Kidney (tissue), 22 donors: ENCODE measurements at places on chromosomes 2 and 18. TPM values are rescaled to one million over a fixed set of nuclear protein-coding genes. Genes with fewer than 3 reads are reported as not detected.

GRCh38 chr2:15195813-15196212 lies 365.3 kb downstream of the NBAS start:
- no peaks in the 10 kb centered on the region for H3K27me3 ChIP-seq
- H3K27ac ChIP-seq: no peak overlapping the region
- H3K36me3 ChIP-seq: no peaks in the 10 kb centered on the region
- DNase-seq: no peak

GRCh38 chr18:64380117-64380516 lies 231.2 kb upstream of the LINC00305 start:
- no peak overlapping the region for H3K27ac ChIP-seq
- no peaks in the 10 kb centered on the region for H3K36me3 ChIP-seq
- H3K4me3 ChIP-seq: no peak overlapping the region

DNA sequence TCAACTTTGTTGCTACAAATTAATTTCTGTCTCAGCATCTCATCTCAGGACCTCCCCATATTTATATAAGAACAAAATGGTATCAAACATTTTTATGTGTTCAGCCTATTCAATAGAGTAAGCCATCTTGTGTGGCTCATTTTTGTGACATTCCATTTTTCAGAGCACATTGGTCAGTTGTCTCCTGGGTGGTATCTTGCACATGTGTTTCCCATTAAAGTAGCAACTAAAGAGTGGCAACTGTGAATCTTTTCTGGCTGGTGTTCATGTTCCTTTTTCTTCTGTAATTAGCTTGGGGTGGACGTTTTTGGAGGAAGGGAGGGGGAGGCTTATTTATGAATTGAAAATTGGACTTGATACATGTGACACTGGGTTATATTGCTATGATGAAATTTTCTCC lies 45.4 kb upstream of the EFEMP1 start:
- DNase-seq: no peak
- H3K4me1 ChIP-seq: no peaks in the 10 kb centered on the region
- H3K27ac ChIP-seq: no peak overlapping the region
- no peaks in the 10 kb centered on the region for H3K27me3 ChIP-seq
- no peaks in the 10 kb centered on the region for H3K36me3 ChIP-seq

GRCh38 chr2:57443973-57444521 lies 602.6 kb upstream of the VRK2 start:
- no peaks in the 10 kb centered on the region for H3K27me3 ChIP-seq
- H3K4me3 ChIP-seq: no peak overlapping the region
- DNase-seq: no peak

DNA sequence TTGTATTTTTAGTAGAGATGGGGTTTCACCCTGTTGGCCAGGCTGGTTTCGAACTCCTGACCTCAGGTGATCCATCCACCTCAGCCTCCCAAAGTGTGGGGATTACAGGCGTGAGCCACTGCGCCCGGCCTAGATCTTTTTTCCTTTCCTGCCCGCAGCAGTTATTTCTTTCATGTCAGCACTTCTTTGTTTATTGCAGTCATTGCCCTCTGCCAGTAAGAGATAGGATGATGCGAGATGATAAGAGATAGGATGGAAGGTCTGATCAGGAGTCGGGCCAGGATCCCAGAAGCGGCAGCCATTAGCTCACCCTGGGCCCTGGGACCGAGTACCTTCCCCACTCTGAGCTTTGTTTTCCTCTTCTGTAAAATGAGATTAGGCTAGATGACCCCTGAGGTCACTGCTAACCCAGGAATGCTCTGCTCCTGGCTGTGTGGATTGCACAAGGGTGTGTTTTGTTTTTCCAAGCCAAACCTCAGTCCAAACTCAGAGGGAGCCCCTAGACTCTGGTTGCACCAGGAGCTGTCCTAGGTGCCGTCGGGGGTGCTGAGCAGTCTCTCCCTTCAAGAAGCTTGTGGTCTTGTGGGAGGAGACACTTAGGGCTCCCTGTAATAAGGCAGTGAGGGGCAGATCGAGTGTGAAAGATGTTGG lies 63.3 kb downstream of the LPIN1 start:
- no peak overlapping the region for H3K27ac ChIP-seq
- H3K4me1 ChIP-seq: no peaks in the 10 kb centered on the region
- H3K27me3 ChIP-seq: no peaks in the 10 kb centered on the region

DNA sequence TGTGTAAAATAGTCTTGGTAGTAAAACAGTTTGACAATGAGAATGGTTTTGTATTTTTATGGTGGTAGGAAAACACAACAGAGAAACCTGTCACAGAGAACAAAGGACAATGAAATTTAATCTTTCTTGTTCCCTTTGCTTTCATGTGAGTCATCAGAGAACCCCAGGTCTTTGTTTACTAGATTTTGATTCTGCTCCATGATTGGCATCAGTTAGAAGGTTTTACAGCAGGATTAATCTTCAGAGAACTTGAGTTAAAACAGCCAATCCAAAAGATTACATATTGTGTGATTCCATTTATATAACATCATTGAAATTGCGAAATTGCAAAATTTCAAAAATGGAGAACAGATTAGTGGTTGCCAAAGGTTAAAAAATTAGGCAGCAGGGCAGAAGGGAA lies 2.5 kb downstream of the APLF start:
- H3K27me3 ChIP-seq: no peaks in the 10 kb centered on the region
- DNase-seq: no peak
- no peaks in the 10 kb centered on the region for H3K36me3 ChIP-seq
- no peak overlapping the region for H3K27ac ChIP-seq
- no peak overlapping the region for H3K4me3 ChIP-seq

GRCh38 chr2:61288070-61288841 lies 126.3 kb downstream of the C2orf74 start:
- no peaks in the 10 kb centered on the region for H3K27me3 ChIP-seq
- H3K4me1 ChIP-seq: no peaks in the 10 kb centered on the region
- H3K27ac ChIP-seq: no peak overlapping the region
- no peak for DNase-seq
- no peak overlapping the region for H3K4me3 ChIP-seq
- H3K36me3 ChIP-seq: peaks cover 3% of the 10 kb centered on the region

- no peak overlapping the region for H3K4me3 ChIP-seq
- H3K36me3 ChIP-seq: no peaks in the 10 kb centered on the region
These were observed 198.5 kb downstream of the UBE2E3 start for GRCh38 chr2:181178823-181179412.

- H3K4me1 ChIP-seq: no peaks in the 10 kb centered on the region
- no peak overlapping the region for H3K27ac ChIP-seq
These were observed 248.8 kb downstream of the EIPR1 start for GRCh38 chr2:3128786-3129185.

- H3K27me3 ChIP-seq: no peaks in the 10 kb centered on the region
- H3K27ac ChIP-seq: no peak overlapping the region
- H3K4me3 ChIP-seq: no peak overlapping the region
These were observed 67.2 kb downstream of the PTRHD1 start for GRCh38 chr2:24725956-24726355.

DNA sequence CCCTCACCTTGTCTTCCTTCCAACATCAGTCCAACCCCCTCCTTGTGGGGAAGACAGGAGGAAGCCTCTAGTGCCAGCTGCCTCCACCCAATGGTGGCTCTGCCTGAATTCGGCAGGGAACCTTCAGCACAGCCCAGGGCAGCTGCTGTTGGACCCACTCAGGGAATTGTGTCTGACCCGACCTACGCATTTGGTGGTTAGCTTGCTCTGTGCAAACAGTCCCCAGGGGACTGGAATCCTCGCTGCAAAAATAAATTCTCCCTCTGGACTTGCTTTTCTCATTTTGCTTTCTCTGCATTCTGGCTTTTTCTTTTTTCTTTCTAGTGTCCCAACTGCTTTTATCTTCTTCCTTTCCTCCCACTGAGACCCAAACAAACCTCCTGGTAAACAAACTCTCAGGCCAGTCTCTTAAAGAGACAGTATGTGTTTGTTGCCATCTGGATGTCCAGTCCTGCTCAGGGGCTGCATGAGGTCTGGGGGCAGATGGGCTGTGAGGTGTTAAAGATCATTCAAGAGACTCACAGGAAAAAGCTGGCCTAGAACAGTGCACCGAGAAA lies 137.7 kb upstream of the HAAO start:
- DNase-seq: peak; percentile 39
- no peaks in the 10 kb centered on the region for H3K36me3 ChIP-seq
- peaks cover 29% of the 10 kb centered on the region for H3K4me1 ChIP-seq
- no peaks in the 10 kb centered on the region for H3K27me3 ChIP-seq
- no peak overlapping the region for H3K4me3 ChIP-seq

DNA sequence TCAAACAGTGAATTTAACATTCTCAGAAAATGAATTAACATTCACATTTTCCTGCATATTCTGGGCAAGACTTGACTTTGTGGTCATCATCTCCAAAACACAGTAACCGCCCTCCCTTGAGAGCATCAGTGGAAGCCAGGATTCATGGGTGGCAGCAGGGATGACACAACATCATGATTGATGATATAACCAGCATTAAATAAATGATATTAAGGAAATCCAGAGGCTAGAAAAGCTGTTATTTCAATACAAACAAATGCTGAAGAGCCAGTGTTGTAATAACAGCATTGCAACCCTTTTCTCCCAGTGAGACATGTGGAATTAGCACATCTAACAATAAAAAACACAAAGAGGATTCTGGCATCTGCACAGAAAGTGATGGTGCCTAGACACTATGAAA lies 41.1 kb downstream of the CDC42EP3 start:
- no peaks in the 10 kb centered on the region for H3K36me3 ChIP-seq
- DNase-seq: no peak
- no peaks in the 10 kb centered on the region for H3K27me3 ChIP-seq
- H3K4me1 ChIP-seq: no peaks in the 10 kb centered on the region
- H3K27ac ChIP-seq: no peak overlapping the region

GRCh38 chr2:39121523-39122063 lies 742 bp upstream of the SOS1 start:
- DNase-seq: no peak
- no peaks in the 10 kb centered on the region for H3K27me3 ChIP-seq
- H3K36me3 ChIP-seq: no peaks in the 10 kb centered on the region

DNA sequence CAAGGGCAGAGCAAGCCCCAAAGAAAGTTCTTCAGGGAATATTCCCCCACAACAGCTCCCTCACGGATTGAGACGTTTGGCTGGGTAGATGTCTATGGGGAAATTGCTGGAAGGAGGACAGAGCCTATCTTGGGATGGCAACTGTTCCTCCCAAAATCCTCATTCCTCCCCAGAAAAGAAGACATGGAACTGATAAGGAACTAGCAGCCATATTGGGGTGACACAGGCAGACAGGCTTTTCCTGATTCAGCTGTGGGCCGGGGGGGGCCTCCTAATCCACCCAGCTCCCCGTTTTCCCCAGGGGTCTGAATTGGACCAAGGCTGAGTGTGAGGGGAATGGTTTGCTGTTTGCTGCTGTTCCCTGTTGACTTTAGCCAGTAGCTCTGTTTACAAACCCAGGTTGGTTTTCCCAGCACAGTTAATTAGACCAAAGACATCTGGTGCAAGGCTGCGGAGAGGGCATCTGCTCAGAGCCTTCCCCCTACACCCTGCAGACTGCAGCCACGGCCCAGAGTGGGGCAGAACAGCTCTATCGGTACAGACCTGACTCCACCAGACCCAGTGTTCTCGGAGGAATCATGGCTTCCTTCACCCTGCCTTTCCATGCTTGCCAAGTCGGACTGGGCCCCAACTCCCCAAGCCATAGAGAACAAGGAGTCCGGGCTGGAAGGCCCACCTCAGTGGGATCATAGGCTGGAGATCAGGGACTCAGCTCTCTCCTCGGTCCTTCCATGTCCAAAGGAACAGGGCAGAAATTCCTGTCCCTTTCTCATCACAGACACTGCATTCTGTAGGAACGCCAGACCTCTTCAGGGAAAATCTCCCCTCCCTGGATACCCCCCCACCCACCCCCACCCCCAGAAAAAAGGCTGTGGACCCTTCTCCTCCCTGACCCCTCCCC lies 1.7 kb upstream of the PKDCC start:
- DNase-seq: peak; percentile 84
- H3K4me1 ChIP-seq: peaks cover 9% of the 10 kb centered on the region
- peak overlapping the region; percentile 80 for H3K4me3 ChIP-seq
- H3K27ac ChIP-seq: no peak overlapping the region
- H3K27me3 ChIP-seq: no peaks in the 10 kb centered on the region

DNA sequence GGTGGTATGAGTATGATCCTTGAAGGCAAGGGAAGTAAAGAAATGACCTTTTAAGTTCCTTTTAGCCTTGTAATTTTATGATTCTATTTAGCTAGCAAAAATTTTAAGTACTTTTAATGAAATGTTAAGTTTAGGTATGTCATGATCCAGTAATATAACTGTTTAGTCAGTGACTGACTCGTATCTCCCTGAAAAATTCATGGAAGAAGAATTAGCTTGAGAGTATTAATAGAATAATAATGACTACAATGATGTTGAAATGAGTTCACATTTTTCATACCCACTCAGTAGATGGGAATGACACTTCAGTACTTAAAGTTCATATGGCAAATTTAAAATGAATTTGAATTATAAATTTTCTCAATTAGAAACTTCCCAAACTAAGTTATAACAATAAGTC lies 14.6 kb downstream of the RAB3GAP1 start:
- no peak for DNase-seq
- no peaks in the 10 kb centered on the region for H3K4me1 ChIP-seq
- no peaks in the 10 kb centered on the region for H3K27me3 ChIP-seq
- no peak overlapping the region for H3K4me3 ChIP-seq
- H3K27ac ChIP-seq: no peak overlapping the region
- H3K36me3 ChIP-seq: no peaks in the 10 kb centered on the region

GRCh38 chr18:66993492-66993891 lies 389.6 kb upstream of the CDH19 start:
- H3K27me3 ChIP-seq: no peaks in the 10 kb centered on the region
- no peak for DNase-seq
- H3K27ac ChIP-seq: no peak overlapping the region
- no peaks in the 10 kb centered on the region for H3K4me1 ChIP-seq
- no peak overlapping the region for H3K4me3 ChIP-seq

DNA sequence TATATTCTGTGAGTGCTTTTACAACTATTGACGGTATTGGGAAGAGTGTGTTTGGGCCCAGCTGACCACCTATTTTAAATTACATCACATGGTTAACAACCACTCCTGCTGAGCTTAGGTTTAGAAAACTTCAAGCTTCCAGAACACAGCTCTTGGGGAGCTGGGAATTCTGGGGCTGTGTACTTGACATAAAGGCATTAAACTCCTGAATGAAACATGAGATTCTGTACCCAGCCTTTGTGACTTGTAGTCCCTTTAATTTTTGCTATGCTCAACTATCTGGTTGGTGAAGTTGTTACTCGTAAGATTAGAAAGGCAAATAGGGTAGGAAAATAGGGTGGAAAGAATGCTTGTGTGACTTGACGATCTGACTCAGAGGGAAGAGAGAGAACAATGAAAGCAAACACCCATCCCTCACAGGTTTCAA lies 66.9 kb downstream of the LTBP1 start:
- DNase-seq: no peak
- H3K36me3 ChIP-seq: no peaks in the 10 kb centered on the region
- no peak overlapping the region for H3K27ac ChIP-seq
- H3K4me3 ChIP-seq: no peak overlapping the region
- H3K4me1 ChIP-seq: peaks cover 6% of the 10 kb centered on the region

The COPS8 gene
- 40.7 TPM for total RNA-seq

The COBLL1 gene
- 205 TPM for total RNA-seq

The TMEM37 gene
- total RNA-seq: 59.4 TPM

The IMP4 gene
- total RNA-seq: 60.1 TPM

The BOLL gene
- total RNA-seq: not detected

The IL18RAP gene
- total RNA-seq: 2.0 TPM

The ROCK1 gene
- total RNA-seq: 56.5 TPM

The SMCHD1 gene
- 59.0 TPM for total RNA-seq

The PDCD1 gene
- total RNA-seq: 1.6 TPM

The WNT10A gene
- 10.2 TPM for total RNA-seq

The MAB21L4 gene
- 6.1 TPM for total RNA-seq
